ENCODE measurements at places on chromosomes 12 and 14. TPM values are rescaled to one million over a fixed set of nuclear protein-coding genes. Genes with fewer than 3 reads are reported as not detected.

The SLC17A8 gene
- total RNA-seq, result not detected

The PLEK2 gene
- total RNA-seq, result not detected

The CLEC4D gene
- total RNA-seq, result not detected

The PROX2 gene
- not detected for total RNA-seq

The ANP32D gene
- total RNA-seq, result not detected

The GALNT16 gene
- 101 TPM for total RNA-seq

The C12orf50 gene
- total RNA-seq, result not detected

The CLEC6A gene
- not detected for total RNA-seq

The SCNN1A gene
- total RNA-seq, result 1.7 TPM

The SAMD15 gene
- total RNA-seq, result 0.77 TPM

The PIK3C2G gene
- not detected for total RNA-seq

The CDH24 gene
- 2.0 TPM for total RNA-seq

The DUSP16 gene
- 12.9 TPM for total RNA-seq

The TSHR gene
- total RNA-seq, result not detected

The KRT85 gene
- not detected for total RNA-seq

The CNOT2 gene
- 36.9 TPM for total RNA-seq

The PLA2G1B gene
- not detected for total RNA-seq

The MTRFR gene
- 9.6 TPM for total RNA-seq

The RTL1 gene
- not detected for total RNA-seq

Measured in left ventricle myocardium superior (tissue), 1 donor.